ENCODE measurements at places on chromosomes 4 and X.

GRCh38 chr4:4836044-4836443 lies 23.4 kb upstream of the MSX1 start:
- no peak for DNase-seq

DNA sequence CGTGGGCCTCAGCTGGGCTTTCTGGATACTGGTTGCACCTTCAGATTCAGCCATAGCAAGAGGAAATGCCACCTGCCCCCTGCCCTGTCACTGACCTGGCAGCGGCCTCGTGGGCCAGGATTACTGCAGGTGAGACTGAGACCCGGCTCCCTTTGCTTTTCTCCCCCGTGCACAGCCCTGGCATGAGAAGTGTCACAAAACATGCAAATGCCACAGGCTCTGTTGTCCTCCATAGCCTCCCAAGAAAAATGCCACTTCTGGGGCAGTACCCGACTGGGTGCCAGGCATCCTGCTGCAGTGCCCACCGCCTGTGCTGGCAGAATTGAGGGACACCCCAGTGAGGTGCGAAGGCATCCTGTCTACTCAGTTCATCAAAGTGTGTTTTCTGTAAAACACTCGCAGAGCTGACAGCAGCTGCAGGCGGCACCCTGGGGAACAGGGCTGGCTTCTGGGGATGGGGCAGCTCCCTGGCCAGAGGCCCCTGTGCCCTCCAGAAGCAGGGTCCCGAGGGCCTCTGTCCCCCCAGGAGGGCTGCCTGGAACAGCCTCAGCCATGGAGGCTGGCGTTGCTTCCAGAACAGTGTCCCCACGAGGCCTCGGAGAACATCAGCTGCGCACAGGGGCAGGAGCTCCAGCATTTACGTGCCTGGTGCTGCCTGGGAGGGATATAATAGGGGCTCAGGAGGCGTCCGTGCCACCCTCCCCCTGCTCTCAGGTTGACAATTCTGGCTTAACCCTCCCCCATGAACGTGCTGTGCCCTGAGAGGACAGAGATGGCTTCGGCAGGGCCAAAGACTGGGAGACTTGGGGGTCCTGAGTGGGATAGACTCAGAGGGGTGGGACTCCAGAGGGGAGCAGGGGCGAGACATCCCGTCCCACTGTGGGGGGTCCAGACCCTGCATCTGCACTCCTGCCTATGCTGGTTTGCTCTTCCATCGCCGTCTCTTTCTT lies 99.5 kb upstream of the NKX1-1 start:
- DNase-seq: no peak

- DNase-seq: no peak
Measured at GRCh38 chr4:24888475-24889344, 24.1 kb downstream of the CCDC149 start.

DNA sequence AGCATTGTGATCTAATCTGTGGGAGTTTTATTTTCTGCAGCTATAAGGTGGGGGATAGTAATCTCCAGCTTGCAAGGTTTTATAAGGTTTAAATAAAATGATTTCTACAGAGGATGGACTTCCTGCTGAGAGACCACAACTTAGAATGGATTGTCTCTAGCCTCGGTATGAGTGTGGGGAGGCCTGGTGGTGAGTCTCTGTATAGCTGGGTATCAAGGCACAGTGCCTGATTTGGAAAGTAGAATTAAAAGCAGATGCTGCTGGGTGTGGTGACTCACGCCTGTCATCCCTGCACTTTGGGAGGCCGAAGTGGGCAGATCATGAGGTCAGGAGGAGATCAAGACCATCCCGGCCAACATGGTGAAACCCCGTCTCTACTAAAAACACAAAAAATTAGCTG lies 162.0 kb upstream of the GATB start:
- DNase-seq: no peak

- DNase-seq: no peak
Measured at GRCh38 chr4:68912807-68913206, 38.8 kb downstream of the UGT2A3 start.

DNA sequence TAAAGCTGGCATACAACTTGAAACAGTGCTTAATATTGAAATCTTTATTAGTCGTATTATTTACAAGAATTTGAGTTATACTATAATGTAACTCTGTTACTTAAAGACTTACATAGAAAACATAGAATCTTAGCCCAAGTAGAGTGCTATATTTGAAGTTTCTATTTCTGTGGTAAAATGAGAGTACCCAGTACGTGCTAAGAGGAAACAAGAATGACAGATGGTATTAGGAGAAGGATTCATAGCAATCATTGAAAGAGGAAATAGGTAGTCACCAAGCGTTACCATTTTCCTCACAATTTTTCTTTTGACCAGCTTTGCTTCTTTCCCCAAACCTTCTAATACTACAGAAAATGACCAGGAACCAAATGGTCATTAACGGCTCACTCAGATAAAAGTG lies 412.1 kb upstream of the GRIA3 start:
- no peak for DNase-seq

DNA sequence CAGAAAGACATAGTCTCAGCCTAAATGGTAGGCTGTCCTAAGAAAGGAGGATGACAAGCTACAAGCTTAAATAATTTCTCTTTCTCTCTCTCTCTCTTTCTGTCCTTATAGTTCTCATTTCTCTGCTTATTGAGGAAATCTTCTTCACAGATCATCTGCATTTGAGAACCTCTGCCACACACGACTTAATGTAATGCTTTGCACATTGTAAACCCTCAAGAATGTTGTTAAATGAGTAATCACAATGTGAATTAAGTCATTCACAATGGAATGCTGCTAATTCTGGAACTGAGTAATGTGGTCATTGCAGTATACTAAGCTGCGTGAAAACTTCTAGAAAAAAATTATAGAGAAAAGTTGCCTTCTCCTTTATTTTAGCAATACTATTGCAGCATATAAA lies 508.9 kb upstream of the FTHL17 start:
- DNase-seq: no peak

- no peak for DNase-seq
Measured at GRCh38 chr4:78774417-78774816, 1.7 kb upstream of the BMP2K start.

- no peak for DNase-seq
Measured at GRCh38 chr4:83931659-83932438, 395.9 kb downstream of the GPAT3 start.
